Trophoblast cell (in vitro differentiated cells and primary cell): ENCODE measurements at places on chromosomes 1 and 21.

- DNase-seq: no peak
These were observed 184.7 kb downstream of the ETS2 start for GRCh38 chr21:38990424-38990794.

DNA sequence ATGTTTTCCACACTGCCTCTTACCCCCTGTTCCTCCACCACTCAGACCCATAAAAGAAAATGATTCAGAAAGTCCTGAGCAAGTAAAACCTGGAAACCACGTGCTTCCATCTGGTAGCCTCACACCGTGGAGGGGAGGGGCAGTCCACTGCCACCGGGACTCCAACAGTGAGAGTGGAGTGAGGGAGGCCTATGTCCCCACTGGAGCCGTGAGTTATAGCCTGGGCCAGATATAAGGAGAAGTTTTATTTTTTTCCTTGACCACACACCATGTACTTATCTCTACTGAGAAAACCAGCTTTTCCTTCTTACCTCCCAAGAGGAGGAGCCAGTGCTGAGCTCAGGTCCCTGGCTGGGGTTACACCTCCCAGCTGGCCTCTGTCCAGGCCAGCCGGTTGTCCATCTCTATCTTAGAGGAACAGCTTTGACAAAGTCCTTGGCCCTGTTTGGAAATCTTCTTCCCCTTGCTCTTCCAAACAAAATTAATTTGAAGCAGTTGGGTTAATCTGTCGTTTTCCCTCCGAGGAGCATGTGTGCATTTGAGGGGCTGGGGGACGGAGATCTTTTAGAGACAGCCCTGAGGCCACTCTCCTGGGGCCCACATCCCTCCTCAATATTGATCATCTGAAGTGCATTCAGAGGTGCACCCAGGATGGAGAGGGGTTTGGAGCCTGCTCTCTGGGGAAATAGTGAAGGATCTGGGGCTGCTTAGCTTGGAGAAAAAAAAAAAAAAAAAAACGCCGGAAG is 49.1 kb upstream of the SERBP1 start:
- peak; percentile 25 for DNase-seq

DNA sequence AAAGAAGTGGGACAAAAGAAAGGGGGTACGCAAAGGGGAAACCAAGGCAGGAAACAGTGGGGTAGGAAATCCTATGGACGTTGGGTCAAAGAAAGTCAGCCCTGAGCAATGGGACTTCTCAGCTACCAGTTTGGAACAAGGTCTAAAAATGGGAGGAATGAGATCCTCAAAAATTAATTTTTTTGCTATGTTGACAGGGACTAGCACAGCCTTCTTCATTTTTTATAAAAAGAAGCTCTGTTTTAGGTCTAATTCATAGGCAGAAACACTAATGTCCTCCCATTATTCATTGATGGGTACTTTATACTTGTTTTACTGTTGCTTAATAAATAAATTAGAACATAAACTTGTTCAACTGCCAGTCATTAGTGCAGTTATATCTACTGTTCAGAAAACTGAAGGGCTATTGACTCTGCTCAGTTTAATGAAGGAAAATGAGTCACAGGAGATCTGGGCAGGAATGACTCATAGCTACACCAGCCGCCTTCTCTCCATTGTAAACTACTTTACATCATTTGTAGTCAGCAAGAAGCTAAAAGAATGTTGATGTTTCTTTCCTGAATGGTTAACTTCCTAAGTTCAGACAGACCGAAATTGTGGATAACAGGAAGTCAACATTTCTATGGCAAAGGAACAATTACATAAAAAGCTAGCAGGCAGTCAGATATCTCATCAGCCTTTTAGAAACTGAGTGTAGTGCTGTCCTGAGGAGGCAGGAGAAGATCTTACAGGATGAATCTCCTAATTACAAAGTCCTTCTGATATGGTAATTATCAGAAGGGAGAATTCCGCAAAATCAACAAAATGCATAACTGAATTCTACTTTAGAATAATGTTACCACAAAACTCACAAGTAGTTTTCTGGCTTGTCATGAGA is 356.4 kb upstream of the PKN2 start:
- peak; percentile 52 for DNase-seq

- peak; percentile 79 for DNase-seq
These were observed 54.1 kb upstream of the BCAR3 start for GRCh38 chr1:93735722-93736121.

- DNase-seq: no peak
These were observed 18.6 kb upstream of the GBP5 start for GRCh38 chr1:89291276-89291675.

DNA sequence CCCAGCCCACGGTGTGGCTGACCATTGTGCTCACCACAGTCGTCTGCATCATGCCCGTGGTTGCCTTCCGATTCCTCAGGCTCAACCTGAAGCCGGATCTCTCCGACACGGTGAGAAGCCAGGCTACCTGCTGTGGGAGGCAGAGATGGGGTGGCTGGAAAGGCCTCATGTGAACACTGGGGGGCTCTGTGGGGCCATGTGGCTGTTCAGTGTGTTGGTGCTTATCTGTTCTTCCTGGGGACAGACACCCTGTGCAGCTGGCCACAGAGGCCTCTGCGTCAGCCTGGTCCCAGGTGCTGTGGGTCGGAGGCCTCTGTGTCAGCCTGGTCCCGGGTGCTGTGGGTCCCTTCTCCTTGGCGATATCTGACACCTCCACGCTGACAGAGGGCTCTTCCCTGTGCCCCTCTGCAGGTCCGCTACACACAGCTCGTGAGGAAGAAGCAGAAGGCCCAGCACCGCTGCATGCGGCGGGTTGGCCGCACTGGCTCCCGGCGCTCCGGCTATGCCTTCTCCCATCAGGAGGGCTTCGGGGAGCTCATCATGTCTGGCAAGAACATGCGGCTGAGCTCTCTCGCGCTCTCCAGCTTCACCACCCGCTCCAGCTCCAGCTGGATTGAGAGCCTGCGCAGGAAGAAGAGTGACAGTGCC is 23.2 kb downstream of the ATP8B2 start:
- no peak for DNase-seq

DNA sequence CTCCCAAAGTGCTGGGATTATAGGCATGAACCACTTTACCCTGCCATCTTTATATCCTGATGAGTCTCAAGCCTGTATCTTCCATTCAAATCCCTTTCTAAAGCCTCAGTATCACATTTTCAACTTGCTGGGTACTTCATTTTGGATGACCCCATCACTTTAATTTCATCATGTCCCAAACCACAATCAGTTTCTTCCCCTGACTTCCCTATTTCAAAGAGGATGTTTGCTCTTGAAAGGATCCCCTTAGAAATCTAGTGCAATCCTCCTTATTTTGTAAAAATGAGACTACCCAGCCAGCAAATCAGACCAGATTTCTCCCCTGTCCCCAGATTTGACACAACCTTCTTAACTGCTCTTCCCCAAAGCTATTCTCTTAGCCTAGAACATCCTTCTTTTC is 7.0 kb upstream of the TRIT1 start:
- no peak for DNase-seq

GRCh38 chr1:245715970-245716369 is 561.2 kb downstream of the KIF26B start:
- peak; percentile 78 for DNase-seq

GRCh38 chr21:19228226-19228625 is 824.6 kb upstream of the TMPRSS15 start:
- no peak for DNase-seq

- no peak for DNase-seq
These were observed 205.8 kb downstream of the ZNF326 start for GRCh38 chr1:90200646-90201205.

GRCh38 chr1:205354259-205355074 is 2.3 kb downstream of the KLHDC8A start:
- peak; percentile 86 for DNase-seq

DNA sequence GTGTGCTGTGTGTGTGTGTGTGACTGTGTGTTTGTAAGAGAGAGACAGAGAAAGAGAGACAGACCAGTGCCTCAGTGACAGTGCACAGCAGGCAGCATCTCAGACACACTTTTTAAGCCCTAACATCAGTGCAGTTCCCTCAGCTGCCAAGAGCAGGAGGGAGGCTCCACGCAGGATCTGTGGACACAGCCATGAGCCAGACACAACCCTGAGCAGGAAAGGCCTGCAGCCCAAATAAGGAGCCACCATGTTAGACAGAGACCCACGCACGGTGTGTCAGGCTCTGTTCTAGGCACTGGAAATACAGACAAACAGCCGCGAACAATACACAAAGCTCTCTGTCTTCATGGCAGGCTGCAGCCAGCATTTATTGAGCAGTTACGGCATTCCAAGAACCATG is 445.5 kb downstream of the MATN1 start:
- DNase-seq: no peak

GRCh38 chr1:179921472-179921871 is 33.1 kb upstream of the CEP350 start:
- no peak for DNase-seq

DNA sequence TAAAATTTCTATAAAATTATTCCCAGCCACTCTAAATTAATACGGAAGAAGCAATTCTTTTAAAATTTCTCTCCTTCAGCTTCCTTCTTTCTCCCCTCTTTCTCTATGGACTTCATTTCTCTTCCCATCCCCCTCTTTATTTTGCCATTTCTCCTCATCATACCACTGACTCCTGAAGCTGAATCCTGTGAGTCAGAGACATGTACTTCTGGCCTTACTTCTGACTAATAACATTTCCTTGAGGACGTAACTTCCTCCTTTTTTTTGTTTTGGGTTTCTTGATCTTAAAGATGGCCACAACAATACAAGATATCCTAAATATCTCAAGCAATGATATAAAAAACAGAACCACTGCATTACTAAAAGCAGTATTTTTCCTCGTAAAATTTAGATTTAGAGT is 63.6 kb upstream of the DENND1B start:
- DNase-seq: peak; percentile 38

DNA sequence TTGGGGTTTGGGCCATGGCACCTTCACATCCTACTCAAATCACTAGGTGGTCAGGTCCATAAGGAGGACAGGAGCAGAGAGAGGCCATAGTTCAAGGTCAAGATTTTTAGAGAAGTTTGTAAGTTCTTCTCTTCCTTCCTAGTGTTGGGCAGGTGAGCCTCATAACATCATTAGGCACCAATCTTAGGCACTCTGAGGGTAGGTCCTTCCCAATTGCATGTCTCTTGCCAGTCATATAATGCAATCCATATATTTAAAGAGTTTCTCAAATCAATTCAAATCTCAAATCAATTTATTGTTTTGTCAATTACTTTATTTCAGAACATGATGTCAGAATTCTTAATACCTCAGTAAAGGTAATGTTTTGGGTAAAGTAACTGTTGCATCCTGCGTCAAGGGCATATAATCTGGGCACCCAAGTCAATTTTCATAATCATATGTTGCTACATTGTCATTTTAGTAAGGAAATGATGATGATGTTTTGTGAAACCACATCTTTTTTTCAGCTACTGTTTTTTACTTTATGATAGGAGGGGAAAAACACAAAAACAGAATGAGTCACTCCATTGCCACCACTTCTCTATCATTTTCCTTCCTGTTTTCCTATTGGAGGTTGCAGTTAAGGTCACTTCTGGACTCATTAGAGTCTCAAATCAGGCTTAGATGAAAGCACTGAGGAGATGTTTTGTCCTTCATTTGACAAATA is 122.7 kb downstream of the UCHL5 start:
- DNase-seq: peak; percentile 18

DNA sequence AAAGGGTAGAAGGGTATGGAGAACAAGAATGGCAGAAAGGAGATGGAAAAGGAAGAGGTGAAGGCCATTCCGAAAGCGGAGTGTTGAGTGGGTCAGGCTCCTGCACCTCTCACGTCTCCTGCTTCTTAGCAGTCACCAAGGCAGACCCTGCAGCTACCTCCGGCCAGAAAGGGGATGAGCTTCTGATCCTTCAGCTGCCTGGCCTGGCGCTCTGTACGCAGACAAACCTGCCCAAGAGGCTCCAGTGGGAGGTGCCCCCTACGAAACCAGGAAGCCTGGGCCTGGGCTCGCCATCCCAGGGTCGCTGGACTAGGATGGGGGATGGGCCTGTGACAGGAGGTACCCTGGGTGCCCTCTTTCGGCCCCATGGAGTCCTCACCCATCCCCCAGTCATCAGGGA is 3.0 kb downstream of the GPR61 start:
- no peak for DNase-seq

- DNase-seq: no peak
These were observed 63.7 kb upstream of the COG2 start for GRCh38 chr1:230578616-230579015.

DNA sequence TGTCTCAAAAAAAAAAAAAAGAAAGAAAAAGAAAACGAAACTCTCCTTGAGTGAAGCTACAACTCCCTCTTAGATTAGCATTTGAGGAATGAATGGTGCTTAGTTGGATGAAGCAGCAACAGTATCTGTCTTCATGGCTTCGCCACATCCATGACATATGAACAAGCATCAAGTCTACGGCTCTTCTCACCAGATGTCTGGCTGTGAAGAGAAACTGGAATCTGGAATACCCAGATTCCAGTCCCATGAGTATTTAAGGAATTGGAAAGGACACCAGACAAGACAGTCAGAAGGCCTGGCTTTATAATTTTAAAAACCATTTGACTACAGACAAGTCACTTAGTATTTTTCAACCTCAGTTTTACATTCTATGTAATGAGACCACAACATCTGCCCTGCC is 38.0 kb upstream of the TADA1 start:
- DNase-seq: peak; percentile 71

DNA sequence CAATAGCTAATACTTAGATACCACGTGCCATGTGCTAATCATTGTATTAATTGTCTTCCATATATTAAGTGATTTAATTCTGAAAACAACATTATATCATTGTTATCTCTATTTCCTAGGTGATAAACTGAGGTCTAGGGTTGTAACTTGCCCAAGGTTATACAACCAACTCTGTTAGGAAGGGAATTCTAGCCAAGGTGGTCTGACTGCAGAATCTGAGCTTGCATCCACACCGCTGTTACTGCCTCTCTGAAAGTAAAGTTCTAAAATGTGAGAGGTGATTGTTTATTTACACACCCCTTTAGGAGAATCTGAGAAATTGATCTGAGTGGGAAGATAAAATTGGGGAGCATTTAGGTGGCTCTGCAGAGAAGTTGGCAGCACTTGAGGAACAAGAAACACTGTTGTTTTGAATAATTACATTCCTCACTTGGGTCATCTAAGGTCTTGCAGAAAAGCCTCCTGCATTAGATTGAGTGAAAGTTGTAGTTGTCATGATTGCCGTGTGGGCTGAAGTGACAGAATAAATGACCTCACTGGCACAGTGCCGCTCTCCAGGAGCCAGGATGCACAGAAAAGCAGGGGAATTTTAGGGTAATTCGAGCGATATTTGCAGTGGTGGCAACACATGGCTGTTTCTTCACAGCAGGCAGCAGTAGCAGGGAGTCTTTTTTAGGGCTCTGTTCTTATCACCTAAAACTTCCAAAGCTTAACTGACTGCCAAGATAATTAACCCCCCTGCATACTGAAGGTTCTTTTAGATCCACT is 121.7 kb downstream of the ADGRL4 start:
- no peak for DNase-seq
